ENCODE measurements at places on chromosomes 4 and X.

GRCh38 chrX:51860679-51861078 is 32.7 kb upstream of the MAGED1 start:
- DNase-seq: peak; percentile 66

DNA sequence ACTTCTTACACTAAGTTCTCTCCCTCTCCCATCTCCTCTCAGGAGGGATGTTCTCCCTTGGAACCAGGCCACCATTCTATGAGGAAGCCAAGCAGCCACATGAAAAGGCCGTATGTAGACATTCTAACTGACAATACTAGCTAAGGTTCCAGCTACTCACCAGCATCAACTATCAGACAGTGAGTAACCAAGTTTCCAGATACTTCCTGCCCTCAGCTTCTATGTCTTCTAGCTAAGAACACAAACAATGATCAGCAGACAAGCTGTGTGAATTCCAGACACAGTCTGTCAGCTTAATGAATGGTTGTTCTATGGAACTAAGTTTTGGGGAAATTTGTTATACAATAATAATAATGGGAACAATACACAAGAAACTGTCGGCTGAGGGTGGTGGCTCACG is 50.8 kb downstream of the SMIM14 start:
- no peak for DNase-seq

DNA sequence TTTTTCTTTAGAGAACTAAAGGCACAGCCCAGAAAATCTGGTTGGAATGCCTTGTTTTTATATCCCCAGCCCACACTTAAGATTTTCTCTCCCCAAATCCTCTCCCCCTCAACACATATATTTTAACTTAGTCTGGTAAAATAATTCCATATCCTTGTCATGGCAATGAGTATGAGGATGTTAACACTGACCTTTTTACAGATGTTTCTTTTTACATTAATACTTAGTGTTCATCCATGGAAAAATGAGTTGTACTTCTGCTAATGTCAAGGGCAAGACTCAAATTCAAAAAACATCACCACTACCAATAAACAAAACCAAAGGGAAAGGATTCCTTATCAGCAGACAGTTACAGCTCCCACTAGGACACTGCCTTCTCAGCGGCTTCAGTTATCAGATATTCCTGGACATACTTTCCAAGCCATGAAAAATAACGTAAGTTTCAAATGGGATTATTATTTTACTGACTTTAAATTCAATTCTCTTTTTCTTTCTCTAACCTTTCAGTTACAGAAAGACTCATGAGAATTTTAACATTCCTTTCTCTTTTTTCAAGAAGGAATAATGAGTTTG is 83.3 kb downstream of the RASL11B start:
- no peak for DNase-seq

DNA sequence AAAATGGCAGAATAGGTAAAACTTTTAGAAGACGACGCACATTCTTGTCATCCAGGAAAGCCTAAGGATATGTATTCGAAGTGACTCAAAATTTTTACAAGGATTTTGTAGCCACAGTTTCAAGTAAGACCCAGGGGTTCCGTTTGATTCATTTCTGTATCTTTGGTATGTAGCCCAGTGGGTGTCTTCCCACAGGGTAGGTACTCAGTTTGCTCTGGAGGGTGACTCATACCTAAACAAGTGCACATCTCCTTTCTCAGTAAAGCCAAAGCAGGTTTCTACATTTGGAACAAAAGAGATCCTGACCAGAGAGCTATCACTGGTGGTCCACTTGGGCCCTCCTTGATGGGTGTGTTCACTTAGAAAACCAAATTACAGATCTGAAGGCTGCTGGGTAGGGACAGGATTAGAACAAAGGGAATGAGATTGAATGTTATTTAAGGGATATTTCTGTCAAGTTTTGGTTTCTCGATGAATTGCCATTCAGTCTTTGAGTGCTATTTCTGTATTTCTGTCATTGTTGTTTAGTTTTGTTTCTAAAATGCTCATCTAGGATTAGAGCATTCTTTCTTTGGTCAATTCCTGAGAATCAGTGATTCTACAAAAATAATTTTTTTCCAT is 56.1 kb downstream of the PLS3 start:
- no peak for DNase-seq

- no peak for DNase-seq
Observed at GRCh38 chr4:72770708-72771107, 201.7 kb upstream of the ADAMTS3 start.

- DNase-seq: peak; percentile 25
Observed at GRCh38 chrX:63930140-63930539, 145.1 kb upstream of the ARHGEF9 start.

DNA sequence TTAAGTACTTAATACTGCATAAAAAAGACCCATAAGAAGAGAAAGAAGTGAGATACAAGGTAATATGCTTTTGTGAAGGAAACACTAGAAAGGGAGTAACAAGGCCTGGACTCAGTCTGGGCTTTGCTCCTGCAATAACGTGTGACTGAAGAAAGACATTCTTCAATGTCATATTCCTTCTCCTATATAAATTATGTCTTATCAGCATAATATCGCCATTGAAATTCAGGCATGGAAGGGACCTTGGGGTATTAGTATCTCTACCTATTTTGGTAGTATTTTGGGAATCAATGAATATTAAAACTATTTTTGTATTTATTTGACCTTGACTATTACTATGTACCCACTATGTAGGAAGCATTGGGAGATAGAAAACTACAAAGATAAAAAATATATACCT is 62.2 kb upstream of the GIMD1 start:
- DNase-seq: no peak

GRCh38 chrX:141467442-141467841 is 117.1 kb downstream of the SPANXA1 start:
- no peak for DNase-seq

DNA sequence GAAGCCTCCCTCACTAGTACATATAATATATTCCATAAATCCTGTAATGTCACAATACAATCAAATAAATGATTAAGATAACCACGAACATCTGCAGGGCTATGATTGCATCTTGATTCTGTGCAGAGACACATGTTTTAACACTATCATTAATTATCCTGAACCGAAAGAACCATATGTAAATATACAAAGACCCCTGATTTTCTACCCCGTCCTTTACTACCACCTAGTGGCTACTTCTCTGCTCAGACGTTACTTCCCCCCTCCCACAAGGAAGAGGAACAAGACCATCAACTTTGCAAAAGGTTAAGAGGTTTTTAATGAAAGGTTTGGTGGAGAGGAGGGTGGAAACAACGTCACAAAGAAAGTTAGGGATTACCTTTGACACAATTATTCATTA is 134.0 kb downstream of the COL4A6 start:
- DNase-seq: peak; percentile 5

- DNase-seq: no peak
Observed at GRCh38 chr4:4226606-4227438, at the start of gene OTOP1. TSS of gene OTOP1 (minus strand) at chr4:4226929. CDS start at chr4:4226864, 65 bp downstream.

- DNase-seq: no peak
Observed at GRCh38 chrX:39829965-39830364, 267.8 kb downstream of the BCOR start.

DNA sequence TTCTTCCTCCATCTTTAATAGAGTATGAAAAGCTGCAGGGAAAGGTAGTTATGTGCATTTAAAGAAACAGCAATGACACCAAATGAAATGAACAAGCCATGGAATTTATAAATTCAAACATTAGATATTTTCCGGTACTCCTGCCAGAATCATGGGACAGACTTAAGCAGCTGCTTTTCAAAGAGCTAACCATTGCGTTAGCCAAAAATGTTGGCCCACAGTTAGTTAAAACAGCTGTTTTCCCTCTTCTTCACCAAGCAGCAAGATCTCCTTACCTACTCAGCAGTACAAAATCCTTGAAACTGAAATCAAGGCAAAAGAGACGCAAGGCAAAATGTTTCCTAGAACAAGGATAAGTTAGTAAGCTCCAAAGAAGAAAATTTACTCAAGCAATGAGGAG is 64.0 kb downstream of the MANBA start:
- DNase-seq: no peak

- no peak for DNase-seq
Observed at GRCh38 chr4:159047478-159048165, 55.3 kb upstream of the RAPGEF2 start.

DNA sequence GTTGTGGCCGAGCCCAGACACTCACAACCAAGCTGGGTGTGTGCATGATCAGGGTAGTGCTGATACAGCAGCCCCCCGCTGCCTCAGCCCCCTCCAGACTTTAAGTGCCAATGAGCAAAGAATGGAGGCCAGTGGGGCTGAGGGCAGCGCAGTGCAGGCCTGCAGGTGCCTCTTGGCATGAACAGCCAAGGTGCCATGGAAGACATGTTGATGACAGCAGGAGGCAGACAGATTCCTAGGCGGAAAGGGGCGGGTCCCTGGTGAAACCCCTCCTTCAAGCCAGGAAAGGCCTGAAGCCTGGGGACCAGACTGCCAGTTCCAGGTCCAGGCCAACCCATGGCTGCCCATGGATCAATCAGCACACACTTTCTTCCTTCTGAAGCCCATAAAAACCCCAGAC is 253.3 kb upstream of the ETNPPL start:
- DNase-seq: no peak

DNA sequence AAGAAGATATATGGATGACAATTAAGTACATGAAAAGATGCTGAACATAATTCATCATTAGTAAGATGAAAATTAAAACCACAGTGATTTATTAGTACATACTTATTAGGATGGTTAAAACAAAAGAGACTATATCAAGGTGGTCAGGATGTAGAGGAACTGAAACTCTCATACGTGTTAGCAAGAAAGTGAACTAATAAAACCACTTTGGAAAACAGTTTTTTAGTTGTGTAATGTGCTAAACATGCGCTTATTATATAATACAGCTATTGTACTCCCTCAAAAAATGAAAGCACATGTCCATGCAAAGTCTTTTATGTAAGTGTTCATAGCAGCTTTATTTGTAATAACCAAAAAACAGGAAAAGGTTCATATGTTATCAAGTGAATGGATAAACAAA is 89.9 kb upstream of the KCTD8 start:
- DNase-seq: no peak
